ENCODE measurements at places on chromosomes 2 and 18.

DNA sequence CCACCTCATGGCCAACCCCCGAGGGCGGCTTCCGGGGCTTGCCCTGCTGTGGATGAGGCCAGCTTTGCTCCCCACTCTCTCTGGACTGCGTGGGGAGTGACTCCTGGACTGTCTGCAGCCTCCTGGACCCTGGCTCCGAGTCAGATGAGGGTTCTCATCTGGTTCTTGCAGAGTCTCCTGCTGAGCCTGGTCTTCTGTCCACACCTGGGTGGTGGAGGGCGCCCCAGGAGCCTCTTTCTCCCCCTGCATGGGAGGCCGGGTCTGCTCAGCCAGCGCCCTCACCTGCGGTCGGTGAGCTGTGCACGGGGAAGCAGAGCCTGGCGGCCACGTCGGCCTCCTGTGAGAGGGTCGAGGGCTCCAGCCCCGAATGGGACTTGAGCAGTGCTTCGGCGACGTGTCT is 78.3 kb downstream of the RTP5 start:
- no peak for DNase-seq

- no peak for DNase-seq
Measured at GRCh38 chr2:15141211-15141610, 419.9 kb downstream of the NBAS start.

- no peak for DNase-seq
Measured at GRCh38 chr2:74081030-74081762, 66.5 kb downstream of the BOLA3 start.

DNA sequence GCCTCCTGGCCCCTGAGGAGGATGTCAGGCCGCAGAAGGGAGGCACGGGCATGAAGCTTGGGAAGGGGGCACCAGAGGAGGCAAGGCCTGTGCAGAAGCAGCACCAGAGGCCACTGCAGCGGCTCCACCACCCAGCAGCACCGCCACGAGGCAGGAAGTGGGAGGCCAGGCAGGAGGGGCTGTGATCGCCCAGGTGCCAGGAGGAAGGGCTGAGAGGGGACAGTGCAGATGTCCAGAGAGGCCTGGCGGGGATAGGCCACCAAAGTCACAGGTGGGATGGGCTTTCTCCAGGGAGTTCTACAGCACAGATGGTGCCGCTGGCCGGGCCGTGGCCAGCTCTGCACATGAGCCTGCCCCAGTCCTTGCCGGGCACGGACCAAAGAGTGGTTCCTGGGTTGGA is 6.0 kb upstream of the ALPI start:
- no peak for DNase-seq

DNA sequence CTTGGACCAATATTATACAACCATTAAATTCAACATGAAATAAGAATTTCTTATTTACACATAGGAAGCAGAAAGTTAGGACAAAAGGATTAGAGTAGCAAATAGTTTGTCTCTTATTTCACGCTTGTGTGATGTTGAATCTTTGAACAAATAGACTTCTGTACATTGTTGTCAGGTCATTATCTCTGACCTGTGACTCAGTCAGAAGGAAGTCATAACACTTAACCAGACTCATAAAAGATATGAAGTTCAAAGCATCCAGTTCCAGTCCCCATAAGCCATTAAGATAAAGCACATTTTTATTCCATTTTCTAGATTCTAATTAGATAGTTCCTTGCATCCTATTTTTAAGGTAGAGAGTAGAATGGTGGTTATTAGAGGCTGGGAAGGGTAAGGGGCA is 130.8 kb downstream of the UPP2 start:
- DNase-seq: no peak

GRCh38 chr18:59540780-59541179 is 156.4 kb downstream of the CCBE1 start:
- DNase-seq: peak; percentile 83

GRCh38 chr2:167310442-167310841 is 422.2 kb downstream of the XIRP2 start:
- no peak for DNase-seq
